Brain (organoid and tissue), 16 donors: ENCODE measurements at places on chromosomes 2 and 18.

- DNase-seq, result no peak
Observed at GRCh38 chr2:8632755-8633154, 49.1 kb upstream of the ID2 start.

- no peak for DNase-seq
Observed at GRCh38 chr2:54239427-54239826, 16.6 kb downstream of the TSPYL6 start.

GRCh38 chr2:224382973-224383555, 18.8 kb downstream of the FAM124B start:
- no peak for DNase-seq

- no peak for DNase-seq
Observed at GRCh38 chr18:72128649-72129048, 415.5 kb downstream of the CBLN2 start.

DNA sequence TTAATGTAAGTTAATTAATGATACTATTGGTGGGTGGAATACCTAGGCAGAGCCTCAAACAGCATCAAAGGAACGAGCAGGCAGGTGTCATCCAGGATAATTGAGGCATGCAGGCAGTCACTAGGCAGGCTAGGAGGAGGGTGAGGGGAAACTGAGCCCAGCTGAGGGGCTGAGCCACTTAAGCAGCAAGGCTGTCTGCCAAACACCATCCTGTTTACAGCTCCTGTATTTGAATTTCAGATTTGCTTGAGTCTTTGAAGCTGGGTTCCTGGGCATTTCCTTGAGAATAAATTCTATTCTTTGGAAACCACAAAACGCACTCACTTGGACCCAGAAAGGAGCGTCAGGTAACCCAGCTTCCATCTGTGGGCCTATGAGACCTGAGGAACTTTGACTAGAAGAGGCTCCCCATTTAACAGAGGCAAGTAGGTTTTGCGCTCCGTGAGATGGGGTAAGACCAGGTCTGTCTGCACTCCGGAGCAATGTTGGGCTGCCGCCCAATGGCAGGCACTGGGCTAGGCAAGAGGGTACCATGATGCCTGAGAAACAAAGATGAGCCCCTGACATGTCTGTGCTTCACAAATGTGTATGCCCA, 2.0 kb downstream of the EDAR start:
- DNase-seq, result peak; percentile 76

- DNase-seq, result no peak
Observed at GRCh38 chr18:23137097-23137635, 1.9 kb downstream of the CABLES1 start.

GRCh38 chr18:49647496-49648168, 85.8 kb downstream of the LIPG start:
- no peak for DNase-seq

DNA sequence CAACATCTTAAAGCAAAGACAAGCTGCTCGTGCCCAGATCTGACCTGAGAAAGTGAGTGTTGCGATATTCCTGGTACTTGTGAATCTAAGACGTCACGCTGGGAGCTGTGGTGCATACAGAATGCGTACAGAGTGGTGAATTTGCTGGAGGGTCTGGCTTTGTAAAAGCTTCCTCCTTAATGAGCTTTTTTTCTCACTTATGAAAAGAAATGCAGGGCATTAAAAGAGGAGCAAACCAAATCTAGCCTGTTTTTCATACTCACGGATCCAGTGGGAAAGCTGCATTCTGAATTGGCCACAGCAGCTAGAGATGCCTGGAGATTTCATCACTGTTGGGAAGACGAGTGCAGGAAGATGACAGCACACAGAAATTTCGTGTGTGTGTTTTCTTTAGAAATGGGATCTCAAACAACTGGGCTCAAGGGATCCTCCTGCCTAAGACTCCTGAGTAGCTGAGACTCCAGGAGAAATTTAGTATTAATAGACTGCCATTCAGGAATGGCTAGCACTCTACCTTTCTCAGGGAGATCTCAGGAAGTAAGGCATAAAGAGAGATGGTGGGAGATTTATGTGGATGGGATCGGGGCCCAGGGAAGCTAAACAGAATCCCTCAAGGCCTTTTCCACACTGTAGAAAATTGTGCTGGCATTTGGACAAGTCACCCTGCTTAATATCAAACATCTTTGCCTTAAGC, 181.3 kb downstream of the ALPK2 start:
- peak; percentile 88 for DNase-seq

GRCh38 chr2:238344517-238344916, 24.2 kb downstream of the TRAF3IP1 start:
- DNase-seq, result no peak

- DNase-seq, result no peak
Observed at GRCh38 chr2:135636982-135637381, 104.7 kb upstream of the UBXN4 start.

- no peak for DNase-seq
Observed at GRCh38 chr2:148653437-148653836, 8.9 kb downstream of the EPC2 start.

GRCh38 chr18:9961041-9961440, 47.2 kb downstream of the VAPA start:
- peak; percentile 31 for DNase-seq

DNA sequence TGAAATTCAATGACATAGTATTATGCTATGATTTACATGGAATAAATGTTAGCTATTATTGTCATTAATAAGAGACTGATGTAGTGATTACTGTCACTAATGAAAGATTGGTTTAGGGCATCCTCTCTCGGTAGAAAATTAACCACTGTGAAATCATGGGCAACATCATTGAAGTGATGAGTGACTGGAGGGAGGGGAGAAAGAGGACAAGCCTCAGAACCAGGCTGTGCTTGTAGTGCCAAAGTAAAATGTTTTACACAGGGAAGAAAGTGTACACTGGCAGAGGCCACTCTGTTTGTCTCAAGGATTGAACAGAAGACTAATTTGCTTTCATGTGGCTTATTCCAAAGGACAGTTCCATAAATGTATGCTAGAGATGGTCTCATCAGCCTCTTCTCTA, 456.2 kb upstream of the TCF4 start:
- DNase-seq, result no peak

DNA sequence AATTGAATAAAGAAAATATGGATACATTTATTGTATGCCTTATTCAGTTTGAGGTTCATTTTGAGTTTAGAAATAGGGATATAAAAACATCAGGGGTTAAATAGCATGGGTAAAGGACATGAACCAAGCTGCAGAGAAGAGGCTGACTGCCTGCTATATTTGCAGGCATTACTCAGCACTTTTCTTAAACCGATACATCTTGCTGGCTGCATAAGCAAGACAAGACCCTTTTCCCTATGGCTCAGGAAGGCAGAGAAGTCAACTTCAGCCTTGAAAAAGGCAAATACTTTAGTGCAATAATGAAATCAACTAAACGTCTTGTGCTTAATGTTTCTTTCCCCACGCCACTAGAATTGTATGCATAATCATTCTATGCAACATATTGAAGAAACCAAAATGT, 36.4 kb downstream of the SCN1A start:
- peak; percentile 37 for DNase-seq

DNA sequence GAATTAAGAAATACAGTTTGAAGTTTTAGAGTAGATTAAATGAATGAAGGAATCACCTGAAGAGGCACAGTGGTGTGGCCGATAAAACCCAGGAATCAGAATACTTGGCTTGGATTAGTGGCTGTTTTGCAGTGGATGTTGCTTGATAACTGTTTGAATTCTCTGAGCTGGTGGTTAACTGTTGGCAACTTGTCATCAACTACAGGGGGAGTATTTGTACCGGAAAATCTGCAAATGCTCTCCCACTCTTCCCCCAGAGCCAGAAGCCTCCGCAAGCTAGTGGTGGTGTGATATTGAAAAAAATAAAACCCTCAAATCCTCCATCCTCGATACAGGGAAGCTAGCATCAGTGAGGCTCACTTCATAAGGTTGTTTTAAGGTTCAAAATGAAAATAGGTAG, 326.7 kb downstream of the DPP10 start:
- DNase-seq, result no peak

- no peak for DNase-seq
Observed at GRCh38 chr2:98550165-98550564, 58.1 kb downstream of the COA5 start.

DNA sequence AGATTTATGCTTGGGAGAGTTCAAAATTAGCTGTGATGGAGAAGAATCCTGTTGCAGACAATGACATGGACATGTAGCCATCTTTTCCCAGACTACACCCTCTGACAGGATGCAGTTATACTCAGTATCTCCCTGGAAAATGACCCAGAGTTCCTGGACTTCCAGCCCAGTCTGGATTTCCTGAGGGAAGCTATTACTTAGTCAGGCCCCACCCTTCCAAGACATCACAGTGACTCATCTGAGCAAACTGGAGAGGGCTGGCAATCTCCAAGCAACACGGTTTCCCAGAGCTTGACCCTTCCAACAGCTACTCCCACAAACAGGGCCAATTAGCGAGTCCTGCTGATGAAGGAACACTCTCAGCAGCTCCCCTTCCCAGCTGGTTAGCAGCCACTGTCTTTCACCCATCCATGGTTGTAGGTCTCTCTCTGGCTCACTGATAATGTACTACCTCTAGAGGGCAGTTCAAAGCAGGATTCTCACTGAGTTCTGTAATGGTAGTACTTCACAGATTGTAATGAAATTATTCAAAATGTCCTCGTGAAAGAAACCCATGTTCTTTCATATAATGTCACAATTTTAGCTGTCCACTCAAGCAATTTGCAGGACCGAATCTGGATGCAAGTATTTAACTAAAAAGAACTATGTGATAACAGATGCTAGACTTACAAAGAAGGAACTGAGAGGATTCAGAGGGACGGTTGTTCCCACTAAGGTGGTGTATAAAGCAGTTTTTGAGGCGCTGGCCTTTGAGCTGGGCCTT, 110.2 kb downstream of the MDH1 start:
- peak; percentile 18 for DNase-seq

GRCh38 chr2:15539999-15540398, 21.1 kb downstream of the NBAS start:
- no peak for DNase-seq

GRCh38 chr18:75139226-75139911, 69.6 kb downstream of the PTGR3 start:
- no peak for DNase-seq

GRCh38 chr2:10370895-10371294, 68.2 kb downstream of the HPCAL1 start:
- no peak for DNase-seq

- DNase-seq, result no peak
Observed at GRCh38 chr2:191347881-191348280, 102.7 kb downstream of the MYO1B start.

GRCh38 chr18:48750485-48751175, 200.1 kb downstream of the SMAD7 start:
- DNase-seq, result no peak

DNA sequence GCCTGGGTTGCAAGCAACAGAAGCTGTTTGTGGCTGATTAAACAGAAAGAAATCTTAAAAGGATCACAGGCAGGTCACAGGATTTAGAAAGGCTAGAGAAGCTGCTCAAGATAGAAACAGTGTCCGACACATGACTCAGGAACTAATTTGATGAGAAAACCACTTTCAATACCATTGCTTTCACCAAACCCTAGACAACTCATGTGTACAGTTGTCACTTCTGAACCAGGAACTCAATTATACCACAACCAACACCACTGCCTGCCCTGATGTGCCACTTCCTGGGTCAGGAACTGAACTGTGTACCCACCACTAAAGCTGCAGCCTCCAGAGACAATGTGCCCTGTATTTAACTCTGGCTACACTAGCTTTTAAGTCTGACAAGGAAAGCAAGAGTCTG, 56.0 kb downstream of the TMEM247 start:
- no peak for DNase-seq
